GM23248 (cell line): ENCODE measurements at places on chromosomes 3 and 15.
A peak's percentile ranks its signal among the peaks of the same experiment; 100 is the strongest.

DNA sequence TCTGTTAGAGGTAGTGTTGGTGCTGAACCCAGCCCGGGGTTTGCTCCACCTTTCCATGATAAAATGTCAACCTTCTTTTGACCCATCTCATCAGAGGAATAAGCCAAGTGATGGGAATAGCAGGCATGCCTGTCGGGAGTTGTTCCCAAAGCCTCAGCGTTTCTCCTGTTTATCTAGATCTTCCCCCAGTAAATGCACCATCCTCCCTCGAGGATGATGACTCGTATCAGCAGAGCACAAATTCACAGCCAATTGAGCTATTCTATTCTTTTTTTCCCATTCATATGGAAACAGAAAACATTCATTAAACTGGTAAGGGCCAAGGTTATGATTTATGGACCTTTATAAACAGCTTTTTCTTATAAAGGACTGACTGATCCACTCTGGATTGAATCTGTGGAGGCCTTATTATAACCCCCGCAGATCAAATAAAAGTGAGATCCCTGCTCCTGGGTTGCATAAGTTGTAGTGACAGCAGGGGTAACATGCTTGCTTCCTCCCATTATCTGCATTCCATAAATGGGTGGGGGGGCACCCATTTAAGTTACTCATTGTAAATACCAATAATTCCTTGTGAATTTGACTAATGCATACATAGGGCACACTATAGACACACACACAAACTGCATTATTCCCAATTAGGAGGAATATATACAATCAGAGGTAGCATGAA is 207.3 kb downstream of the PLCL2 start:
- 0 out of 2 replicates have a peak, but pooled peaks cover 4% of the 10 kb centered on the region for H3K4me1 ChIP-seq
- no peak overlapping the region for H3K27ac ChIP-seq
- H3K36me3 ChIP-seq = no peaks in the 10 kb centered on the region
- no peak overlapping the region for H3K4me3 ChIP-seq
- H3K27me3 ChIP-seq = no peaks in the 10 kb centered on the region

GRCh38 chr3:56787258-56787775 is 14.4 kb downstream of the ARHGEF3 start:
- no peak overlapping the region for H3K27ac ChIP-seq
- no peaks in the 10 kb centered on the region for H3K27me3 ChIP-seq

DNA sequence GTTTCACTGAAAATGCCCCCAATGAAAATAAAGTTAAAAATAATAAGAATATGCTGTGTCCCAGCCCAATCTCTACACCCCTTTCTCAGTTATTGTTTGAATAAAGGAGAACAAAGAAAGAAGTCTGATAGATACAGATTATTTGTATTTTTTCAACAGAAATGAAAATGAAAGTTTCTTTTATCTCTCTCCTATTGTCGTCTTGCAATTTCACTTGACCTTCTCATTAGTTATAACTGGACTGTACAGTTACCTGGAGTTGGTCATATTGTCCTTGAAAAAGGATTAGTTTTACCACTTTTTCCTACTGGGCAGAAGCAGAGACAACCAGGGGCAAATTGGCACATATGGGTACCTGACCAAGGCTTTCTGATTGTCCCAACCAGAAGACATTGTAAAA is 440.0 kb downstream of the PDCD6IP start:
- H3K36me3 ChIP-seq = no peaks in the 10 kb centered on the region
- H3K27me3 ChIP-seq = no peaks in the 10 kb centered on the region
- H3K27ac ChIP-seq = no peak overlapping the region
- DNase-seq = no peak
- H3K4me1 ChIP-seq = no peaks in the 10 kb centered on the region
- no peak overlapping the region for H3K4me3 ChIP-seq

DNA sequence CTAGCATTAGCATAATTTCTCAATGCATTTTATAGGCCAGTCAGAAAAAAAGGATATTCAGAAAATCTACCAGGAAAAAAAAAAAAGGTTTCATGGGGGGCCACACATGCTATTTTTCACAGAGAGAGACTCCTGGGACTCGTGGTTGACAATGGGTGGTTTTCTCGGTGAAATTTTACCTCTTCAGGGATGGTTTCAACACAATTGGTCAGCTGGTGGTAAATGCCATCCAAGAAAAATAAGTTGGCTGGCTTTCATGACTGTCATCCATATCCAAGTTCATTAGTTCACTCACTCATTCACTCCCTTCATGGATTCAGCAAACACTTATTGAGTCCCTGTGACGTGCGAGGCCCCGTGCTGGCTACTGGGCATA is 217.3 kb downstream of the SHQ1 start:
- H3K27ac ChIP-seq = no peak overlapping the region
- peaks cover 4% of the 10 kb centered on the region for H3K4me1 ChIP-seq
- no peak overlapping the region for H3K4me3 ChIP-seq

- no peak for DNase-seq
- no peak overlapping the region for H3K4me3 ChIP-seq
- no peaks in the 10 kb centered on the region for H3K27me3 ChIP-seq
Measured at GRCh38 chr15:44319385-44319784, 30.9 kb downstream of the GOLM2 start.

DNA sequence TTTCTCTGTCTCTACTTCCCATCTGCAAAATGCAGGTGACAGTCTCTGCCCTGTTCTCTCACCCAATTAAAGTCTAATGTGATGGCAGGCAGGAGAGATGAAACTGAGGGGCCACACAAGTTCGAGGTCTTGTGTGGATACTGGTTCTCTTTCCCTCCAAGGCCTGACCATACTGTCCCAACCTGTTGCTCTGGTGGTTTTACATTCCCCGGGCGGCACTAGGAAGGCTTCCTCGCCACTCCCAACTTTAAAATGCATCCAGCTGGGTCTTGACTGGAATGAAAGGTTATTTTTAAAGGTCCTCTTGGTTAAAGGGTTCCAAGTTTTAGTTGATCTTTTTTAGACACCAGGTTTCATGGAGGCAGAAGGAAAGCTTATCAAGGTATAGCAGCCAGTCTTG is 37.2 kb downstream of the WHAMM start:
- no peak overlapping the region for H3K27ac ChIP-seq
- H3K36me3 ChIP-seq = no peaks in the 10 kb centered on the region
- no peak for DNase-seq

DNA sequence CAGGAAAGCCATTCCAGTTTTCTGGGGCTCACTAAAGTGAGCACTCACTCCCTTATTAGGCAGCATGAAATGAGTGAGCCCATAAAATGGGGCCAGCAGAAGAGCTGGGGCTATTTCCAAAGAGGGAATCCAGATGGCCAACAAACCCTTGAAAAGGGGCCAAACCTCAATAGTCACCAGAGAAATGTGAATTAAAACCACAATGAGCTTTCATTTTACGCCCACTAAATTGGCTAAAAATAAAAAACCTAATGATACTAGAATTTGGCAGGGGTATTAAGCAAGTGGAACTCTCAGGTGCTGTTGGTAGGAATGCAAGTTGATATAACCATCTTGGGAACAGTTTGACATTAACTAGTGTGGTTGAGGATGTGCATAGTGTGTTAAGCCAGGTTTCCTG is 42.1 kb upstream of the RAF1 start:
- no peaks in the 10 kb centered on the region for H3K36me3 ChIP-seq
- H3K27me3 ChIP-seq = no peaks in the 10 kb centered on the region

GRCh38 chr15:40102897-40103858 is 5.5 kb downstream of the BMF start:
- no peaks in the 10 kb centered on the region for H3K27me3 ChIP-seq
- H3K27ac ChIP-seq = peak overlapping the region; percentile 70
- H3K4me3 ChIP-seq = peak overlapping the region; percentile 3
- no peaks in the 10 kb centered on the region for H3K36me3 ChIP-seq

- H3K4me1 ChIP-seq = peaks cover 3% of the 10 kb centered on the region; the same call in 1 of the 2 replicates
- peak; percentile 76 for DNase-seq
- no peaks in the 10 kb centered on the region for H3K27me3 ChIP-seq
- no peaks in the 10 kb centered on the region for H3K36me3 ChIP-seq
Measured at GRCh38 chr3:131526801-131527347, 24.1 kb upstream of the MRPL3 start.

- DNase-seq = no peak
- H3K27ac ChIP-seq = no peak overlapping the region
- no peaks in the 10 kb centered on the region for H3K27me3 ChIP-seq
- no peaks in the 10 kb centered on the region for H3K4me1 ChIP-seq
Measured at GRCh38 chr15:83178869-83179325, 28.7 kb downstream of the HDGFL3 start.

- H3K36me3 ChIP-seq = no peaks in the 10 kb centered on the region
- H3K27ac ChIP-seq = no peak overlapping the region
- no peak overlapping the region for H3K4me3 ChIP-seq
- DNase-seq = no peak
- no peaks in the 10 kb centered on the region for H3K27me3 ChIP-seq
- no peaks in the 10 kb centered on the region for H3K4me1 ChIP-seq
Measured at GRCh38 chr3:43266995-43267394, 19.3 kb upstream of the SNRK start.

DNA sequence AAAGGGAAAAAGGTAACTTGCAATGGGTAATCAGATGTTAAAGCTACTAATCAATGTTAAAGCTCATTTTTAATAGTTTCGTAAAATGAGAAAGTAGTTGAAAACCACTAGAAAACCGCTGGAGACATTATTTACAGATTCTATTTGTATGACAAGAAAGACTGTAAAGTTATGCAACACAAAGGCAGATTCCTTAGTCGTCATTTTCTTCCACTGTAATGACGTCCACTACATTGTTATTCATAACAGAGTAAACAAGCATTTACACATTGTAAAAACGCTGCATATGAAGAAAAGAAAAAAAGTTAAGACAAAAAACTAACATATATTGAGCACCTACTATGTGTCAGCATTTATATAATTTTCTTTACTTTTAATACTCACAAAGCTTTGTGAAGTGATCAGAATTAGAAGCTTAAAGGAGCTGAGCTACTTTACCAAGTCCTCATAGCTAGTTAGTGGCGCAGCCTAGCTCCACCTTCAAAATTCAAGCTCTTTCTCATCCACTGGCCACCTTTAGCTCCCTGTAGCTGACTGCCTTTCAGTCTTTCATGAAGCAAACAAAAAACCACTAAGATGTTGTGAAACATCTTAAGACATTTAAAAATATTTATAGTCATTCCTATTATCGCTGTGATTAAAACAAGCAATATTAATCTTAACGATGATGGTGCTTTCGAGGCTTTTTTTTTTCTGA is 100.1 kb upstream of the CDIN1 start:
- peak; percentile 39 for DNase-seq
- no peaks in the 10 kb centered on the region for H3K36me3 ChIP-seq
- H3K27ac ChIP-seq = no peak overlapping the region
- no peaks in the 10 kb centered on the region for H3K27me3 ChIP-seq
- H3K4me3 ChIP-seq = no peak overlapping the region

- peak; percentile 41 for DNase-seq
- peaks cover 35% of the 10 kb centered on the region for H3K4me1 ChIP-seq
- 0 out of 2 replicates have a peak, but pooled peaks cover 10% of the 10 kb centered on the region for H3K36me3 ChIP-seq
- H3K4me3 ChIP-seq = no peak overlapping the region
- no peaks in the 10 kb centered on the region for H3K27me3 ChIP-seq
Measured at GRCh38 chr15:90550919-90551318, 21.2 kb downstream of the CRTC3 start.

- DNase-seq = peak; percentile 77
- H3K4me1 ChIP-seq = peaks cover 7% of the 10 kb centered on the region; the same call in 1 of the 2 replicates
- H3K36me3 ChIP-seq = no peaks in the 10 kb centered on the region
- no peak overlapping the region for H3K4me3 ChIP-seq
- H3K27ac ChIP-seq = no peak overlapping the region
- H3K27me3 ChIP-seq = no peaks in the 10 kb centered on the region
Measured at GRCh38 chr3:126971891-126972351, 11.0 kb upstream of the PLXNA1 start.

- peaks cover 8% of the 10 kb centered on the region for H3K4me1 ChIP-seq
- no peak overlapping the region for H3K4me3 ChIP-seq
- no peaks in the 10 kb centered on the region for H3K27me3 ChIP-seq
- H3K36me3 ChIP-seq = peaks cover 5% of the 10 kb centered on the region; the same call in 1 of the 2 replicates
- DNase-seq = no peak
- H3K27ac ChIP-seq = no peak overlapping the region
Measured at GRCh38 chr15:29749365-29750086, 72.7 kb downstream of the TJP1 start.

GRCh38 chr15:29196290-29196689 is 73.3 kb downstream of the NSMCE3 start:
- no peak for DNase-seq
- H3K27me3 ChIP-seq = peaks cover 5% of the 10 kb centered on the region; the same call in 1 of the 2 replicates
- no peak overlapping the region for H3K4me3 ChIP-seq
- no peaks in the 10 kb centered on the region for H3K4me1 ChIP-seq

GRCh38 chr3:179454887-179455286 is 3.6 kb upstream of the GNB4 start:
- H3K4me1 ChIP-seq = peaks cover 16% of the 10 kb centered on the region
- DNase-seq = peak; percentile 47
- no peak overlapping the region for H3K27ac ChIP-seq
- no peaks in the 10 kb centered on the region for H3K36me3 ChIP-seq

GRCh38 chr3:65347166-65347565 is 659.4 kb upstream of the ADAMTS9 start:
- H3K4me3 ChIP-seq = no peak overlapping the region
- no peaks in the 10 kb centered on the region for H3K36me3 ChIP-seq
- no peaks in the 10 kb centered on the region for H3K27me3 ChIP-seq
- DNase-seq = no peak

DNA sequence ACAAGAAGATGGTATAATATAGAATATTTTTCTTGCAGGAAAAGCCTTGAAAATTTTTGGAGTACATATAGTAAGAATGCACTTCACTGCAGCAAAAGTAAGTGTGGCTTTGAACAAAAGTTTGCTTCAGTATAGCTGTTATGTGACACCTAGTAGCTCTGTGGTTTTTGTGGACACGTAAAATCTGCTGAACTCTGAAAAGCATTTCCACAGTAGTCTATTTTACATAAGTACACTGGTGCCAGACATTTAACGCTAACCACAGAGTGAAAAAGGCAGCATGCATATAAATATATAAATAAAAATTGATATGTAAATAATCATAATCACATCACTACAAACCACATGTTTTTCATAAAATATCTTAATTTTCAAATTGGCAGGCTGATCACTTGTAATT is 39.8 kb downstream of the CGGBP1 start:
- no peaks in the 10 kb centered on the region for H3K27me3 ChIP-seq
- no peak overlapping the region for H3K27ac ChIP-seq
- no peak overlapping the region for H3K4me3 ChIP-seq
- DNase-seq = no peak
- H3K36me3 ChIP-seq = no peaks in the 10 kb centered on the region
- no peaks in the 10 kb centered on the region for H3K4me1 ChIP-seq

- no peak overlapping the region for H3K27ac ChIP-seq
- H3K27me3 ChIP-seq = no peaks in the 10 kb centered on the region
- no peak for DNase-seq
Measured at GRCh38 chr15:25250906-25251622, 187.8 kb downstream of the UBE3A start.

- H3K36me3 ChIP-seq = 0 out of 2 replicates have a peak, but pooled peaks cover 15% of the 10 kb centered on the region
- DNase-seq = no peak
- no peak overlapping the region for H3K27ac ChIP-seq
- no peak overlapping the region for H3K4me3 ChIP-seq
Measured at GRCh38 chr15:68411735-68412134, 20.2 kb downstream of the ITGA11 start.

DNA sequence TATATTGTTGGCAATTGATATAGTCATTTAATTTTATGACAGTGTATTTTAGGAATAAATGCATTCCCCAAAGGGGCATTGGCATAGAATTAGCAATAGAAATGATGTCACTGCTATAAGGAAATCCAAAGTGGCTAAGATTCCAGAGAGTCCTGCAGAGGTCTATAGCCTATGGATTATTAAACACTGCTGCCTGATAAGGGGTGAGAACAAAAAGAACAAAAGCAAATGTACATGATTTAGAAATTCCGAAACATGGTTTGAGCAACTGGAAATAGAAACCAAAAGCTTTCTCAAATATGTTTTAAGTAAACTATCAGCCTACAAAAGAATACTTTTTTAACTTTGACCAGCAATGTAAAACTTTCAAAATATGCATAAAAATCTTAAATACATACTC is 280.1 kb upstream of the RASGRP1 start:
- H3K27ac ChIP-seq = peak overlapping the region; percentile 87
- peak; percentile 40 for DNase-seq
- H3K4me1 ChIP-seq = peaks cover 55% of the 10 kb centered on the region
- H3K27me3 ChIP-seq = no peaks in the 10 kb centered on the region
